ENCODE measurements at places on chromosomes 4 and X.
A peak's percentile ranks its signal among the peaks of the same experiment; 100 is the strongest.

DNA sequence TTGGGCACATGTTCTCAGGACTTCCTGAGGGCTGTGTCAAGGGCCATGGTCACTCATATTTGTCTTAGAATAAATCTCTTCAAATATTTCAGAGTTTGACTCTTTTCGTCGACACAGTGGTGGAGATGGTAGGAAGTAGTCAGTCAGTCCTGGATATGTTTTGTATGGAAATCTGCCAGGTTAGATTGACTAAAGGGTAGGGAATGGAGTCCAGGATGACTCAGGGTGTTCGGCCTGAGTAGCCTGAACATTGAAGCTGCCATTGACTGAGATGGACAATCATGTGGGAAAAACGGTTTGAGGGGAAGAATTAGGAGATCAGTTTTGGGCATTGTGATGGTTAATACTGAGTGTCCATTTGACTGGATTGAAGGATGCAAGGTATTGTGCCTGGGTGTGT lies 177.1 kb upstream of the CENPE start:
- no peak for DNase-seq

- DNase-seq, result peak; percentile 31
These were observed 5.1 kb upstream of the GABRQ start for GRCh38 chrX:152632445-152633097.

- DNase-seq, result no peak
These were observed 6.3 kb downstream of the HPGDS start for GRCh38 chr4:94336303-94336702.

- no peak for DNase-seq
These were observed 282.4 kb upstream of the GPC4 start for GRCh38 chrX:133697656-133698055.

DNA sequence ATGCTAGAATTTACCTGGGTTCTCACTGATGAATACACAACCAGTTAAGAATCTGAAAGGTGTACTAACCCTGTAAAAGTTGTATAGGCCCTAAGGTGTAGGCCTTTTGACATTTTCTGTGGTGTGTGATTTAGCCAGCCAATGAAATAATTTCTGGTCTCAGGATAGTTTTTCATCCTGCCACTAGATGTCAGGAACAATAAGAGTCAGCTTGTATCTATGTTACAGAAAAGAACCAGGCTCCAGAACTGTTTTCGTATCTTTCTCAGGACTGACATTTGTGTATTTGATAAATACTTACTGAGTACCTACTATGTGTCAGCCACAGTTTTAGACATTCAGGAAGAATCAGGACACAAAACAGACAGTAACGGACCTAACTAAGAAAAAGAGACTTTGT lies 673.6 kb upstream of the TENM3 start:
- no peak for DNase-seq

DNA sequence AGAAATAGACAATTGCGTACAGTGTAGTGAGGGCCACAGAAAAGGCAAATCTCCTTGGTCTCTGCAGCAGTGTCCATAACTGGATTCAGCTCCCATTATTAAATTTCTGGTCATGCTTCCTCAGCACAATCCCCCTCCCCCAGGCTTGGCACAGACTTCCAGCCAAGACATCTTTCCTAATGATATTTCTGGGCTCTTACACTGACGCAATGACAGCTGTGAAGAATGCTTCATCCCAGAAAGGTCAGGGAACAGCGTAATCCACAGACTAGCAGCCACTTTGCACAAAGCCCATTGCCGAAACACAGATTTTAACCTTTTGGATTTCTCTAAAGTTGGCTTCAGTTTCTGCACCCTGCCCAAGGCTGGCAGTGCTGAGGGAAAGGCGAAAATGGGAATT lies 597.6 kb upstream of the CPEB2 start:
- no peak for DNase-seq

GRCh38 chrX:125103693-125104092 lies 216.0 kb upstream of the TEX13C start:
- DNase-seq, result no peak

- no peak for DNase-seq
These were observed 47.3 kb upstream of the STK26 start for GRCh38 chrX:131975851-131976250.

DNA sequence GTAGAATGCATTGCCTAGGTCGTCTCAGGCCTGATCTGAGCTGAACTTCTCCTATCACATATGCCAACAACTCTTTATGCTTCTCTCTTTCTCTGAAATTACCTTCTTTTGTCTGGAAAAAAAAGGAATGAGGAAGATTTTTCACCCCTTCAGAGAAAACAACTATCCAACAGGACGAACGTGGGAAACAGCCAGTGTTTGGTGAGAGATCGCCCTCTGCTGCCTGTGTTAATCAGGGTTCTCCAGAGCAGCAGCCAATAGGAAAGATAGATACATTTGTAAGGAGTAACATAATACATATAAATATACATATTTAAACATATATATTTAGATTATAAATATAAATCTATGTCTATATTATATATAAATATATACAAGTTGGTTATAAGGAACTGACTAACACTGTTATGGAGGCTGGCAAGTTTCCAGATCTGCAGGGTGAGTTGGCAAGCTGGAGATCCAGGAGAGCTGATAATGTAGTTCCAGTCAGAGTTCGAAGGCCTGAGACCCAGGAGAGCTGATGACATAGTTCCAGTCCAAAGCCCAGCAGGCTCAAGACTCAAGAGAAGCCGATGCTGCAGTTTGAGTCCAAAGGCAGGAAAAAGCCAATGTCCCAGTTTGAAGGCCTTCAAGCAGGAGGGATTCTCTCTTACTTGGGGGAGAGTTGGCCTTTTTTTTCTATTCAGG lies 13.3 kb downstream of the CETN2 start:
- no peak for DNase-seq

GRCh38 chrX:134622056-134622812 lies 36.0 kb downstream of the PLAC1 start:
- peak; percentile 23 for DNase-seq

DNA sequence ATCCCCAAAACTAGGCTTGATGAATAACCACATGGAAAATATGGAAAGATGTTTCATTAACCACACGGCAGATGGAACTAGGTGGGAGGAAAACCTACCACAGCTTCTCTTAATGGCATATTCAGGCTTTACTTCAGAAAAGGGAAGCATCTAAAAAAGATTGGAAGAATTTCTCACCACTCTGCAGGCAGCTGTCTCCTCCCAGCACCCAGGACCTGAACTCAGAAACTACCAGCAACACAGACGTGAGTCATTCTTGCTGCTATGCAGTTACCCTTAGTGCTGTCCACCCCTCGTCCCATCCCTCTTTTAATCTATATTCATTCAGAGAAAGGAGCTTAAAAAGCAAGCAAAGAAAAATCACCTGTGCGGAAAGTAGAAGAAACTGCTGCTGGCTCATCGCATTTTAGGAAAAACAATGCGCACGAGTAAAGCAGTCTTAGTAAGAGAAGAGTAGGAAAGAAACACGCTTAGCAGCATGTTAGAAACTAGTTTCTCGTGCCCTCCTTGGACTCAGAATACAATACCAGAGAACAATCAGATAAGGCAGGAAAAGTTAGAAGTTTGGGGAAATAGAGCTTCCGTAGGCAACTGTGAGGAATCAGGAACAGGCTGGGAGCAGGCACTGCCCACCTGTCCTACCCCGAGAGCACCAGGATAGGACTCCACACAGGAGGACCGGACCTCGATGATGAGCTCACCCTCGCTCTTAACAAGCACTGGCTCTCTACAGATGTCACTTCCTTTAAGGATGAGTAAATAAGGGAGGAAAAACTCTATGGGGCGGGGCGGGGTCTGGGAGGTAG lies 48.1 kb upstream of the ENPP6 start:
- no peak for DNase-seq

- DNase-seq, result no peak
These were observed 100.6 kb upstream of the GPM6B start for GRCh38 chrX:13917507-13917906.

DNA sequence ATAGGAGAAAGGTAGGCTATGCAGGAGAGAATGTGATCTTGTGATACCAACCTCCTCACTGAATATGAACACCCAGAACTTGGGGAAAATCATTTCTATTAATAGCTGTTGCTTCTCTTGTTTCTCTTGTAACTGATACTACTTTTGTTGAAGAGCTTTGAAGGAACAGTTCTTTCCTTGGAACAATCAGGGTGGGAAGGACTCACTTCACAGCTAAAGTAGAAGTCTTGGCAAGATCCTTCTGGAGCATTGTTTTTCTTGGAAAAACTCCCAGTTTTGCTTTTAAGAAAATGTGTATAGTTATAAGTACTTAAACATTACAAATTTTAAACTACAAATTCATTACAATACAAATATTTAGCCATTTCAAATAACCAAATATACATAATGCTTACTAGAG lies 19.1 kb upstream of the XK start:
- no peak for DNase-seq

- DNase-seq, result no peak
These were observed 439.8 kb upstream of the NR3C2 start for GRCh38 chr4:148881860-148882643.

DNA sequence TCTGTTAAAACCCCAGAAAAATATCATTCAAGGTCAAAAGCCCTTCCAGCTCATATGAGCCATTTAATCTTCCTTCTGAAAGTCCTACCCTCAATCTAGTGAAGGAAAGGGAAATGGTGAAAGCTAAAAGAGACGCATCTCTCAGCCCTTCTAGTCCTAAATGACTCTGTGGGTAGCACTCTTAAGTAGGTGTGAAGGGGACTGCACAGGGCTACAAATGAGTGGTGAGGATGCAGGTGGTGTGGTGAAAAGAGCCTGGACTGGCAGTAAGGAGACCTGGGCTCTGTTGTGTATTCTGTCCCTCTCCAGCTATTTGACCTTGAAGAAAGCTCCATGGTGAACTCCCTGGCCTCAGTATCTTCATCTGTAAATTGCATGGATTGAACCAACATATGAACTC lies 671.8 kb upstream of the DIPK2B start:
- no peak for DNase-seq

DNA sequence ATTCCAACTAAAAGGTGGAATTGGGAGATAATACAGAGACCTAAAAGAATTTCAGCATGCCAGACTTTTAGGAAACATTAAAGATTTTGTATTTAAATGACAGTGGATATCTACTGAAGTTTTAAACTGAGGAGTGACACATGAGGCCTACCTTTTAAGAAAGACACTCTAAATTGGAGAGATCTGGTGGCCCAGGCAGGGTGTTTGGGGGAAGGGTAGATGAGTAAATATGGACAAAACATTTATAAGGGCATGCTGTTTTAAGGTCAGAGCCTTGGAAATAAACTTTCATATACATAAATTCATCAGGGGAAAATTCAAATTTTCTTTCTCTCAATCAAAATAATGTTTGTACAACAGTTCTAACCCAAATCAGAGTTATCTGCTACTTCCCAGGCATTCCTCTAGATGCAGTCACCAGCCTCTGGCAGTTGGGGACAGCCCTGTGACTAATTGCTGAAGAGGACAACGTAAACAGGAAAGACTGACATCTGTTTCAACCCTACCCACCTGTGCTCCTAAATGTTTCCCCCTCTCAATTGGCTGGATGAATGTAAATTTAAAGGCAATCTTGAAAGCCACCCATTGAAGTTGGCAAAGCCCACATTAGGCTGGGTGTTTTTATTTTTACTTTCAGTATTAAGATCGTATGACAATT lies 1646.9 kb upstream of the ADGRL3 start:
- DNase-seq, result no peak

DNA sequence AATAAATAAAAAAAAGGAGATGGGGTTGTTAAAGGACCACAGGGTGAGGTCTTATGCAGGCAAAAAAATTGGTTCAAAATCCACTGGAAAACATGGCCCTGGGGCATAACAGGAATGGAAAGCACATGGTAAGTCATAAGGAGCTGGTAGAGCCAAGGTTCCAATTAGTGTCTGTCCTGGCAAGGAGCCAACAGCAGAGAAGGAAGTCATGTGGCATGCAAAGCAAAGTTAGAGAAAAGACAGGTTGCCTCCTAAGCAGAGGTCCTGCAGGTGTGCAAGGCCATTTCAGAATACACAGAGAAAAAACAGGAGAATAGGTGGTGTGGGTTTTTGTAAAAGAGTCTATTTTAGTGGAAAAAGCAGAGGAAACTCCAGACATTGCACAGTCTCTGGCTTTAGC lies 1881.7 kb downstream of the ARAP2 start:
- no peak for DNase-seq

GRCh38 chrX:103398421-103398864 lies 22.1 kb downstream of the BEX3 start:
- DNase-seq, result no peak

DNA sequence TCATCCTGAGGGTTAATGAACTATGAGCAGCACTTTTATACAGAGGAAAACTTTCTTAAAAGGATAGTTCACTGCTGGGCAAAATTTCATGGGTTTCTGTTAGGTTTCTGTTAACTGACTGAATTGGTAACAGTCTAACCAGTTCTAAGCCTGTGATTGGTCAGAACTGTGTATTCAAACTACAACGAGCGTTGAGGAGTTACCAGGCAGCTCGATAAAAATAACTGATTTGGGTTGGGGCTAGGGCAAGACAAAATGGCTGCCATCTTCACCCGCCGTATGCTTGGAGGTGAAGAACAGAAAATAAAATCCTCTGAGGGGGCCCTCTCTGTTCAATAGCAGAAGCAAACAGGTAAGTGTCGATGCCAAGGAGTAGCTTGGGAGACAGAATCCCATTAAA lies 22.0 kb downstream of the FAM133A start:
- no peak for DNase-seq

DNA sequence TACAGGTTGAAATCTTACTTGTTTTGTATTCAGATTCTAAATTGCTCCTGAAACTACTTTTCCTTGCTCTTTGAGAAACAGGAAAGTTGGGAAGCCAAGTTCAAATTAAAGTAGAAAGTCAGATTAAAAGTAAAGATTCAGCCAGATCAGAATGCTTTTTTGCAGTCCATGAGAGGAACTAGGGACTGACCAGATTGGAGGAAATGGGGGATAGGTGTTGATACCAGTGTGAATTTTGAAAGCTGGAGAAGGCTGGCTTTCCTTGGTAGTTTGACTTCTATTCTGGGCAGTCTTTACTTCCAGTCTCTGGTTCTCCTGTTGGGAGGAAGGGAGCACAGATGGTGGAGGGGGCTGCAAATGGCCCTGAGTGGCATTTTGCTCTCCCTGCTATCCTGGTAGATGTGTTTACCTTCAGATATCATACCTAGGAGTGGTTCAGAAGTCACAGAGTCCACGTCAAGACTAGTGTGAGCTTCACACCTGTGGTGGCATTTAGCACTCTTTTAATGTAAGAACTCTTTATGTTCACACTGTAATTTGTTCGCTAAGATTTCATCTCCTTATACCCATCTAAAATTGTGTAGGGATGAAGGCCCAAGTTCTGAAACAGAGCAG lies 68.8 kb downstream of the FNIP2 start:
- no peak for DNase-seq

GRCh38 chrX:153901753-153902140 lies 2.7 kb upstream of the AVPR2 start:
- no peak for DNase-seq

- no peak for DNase-seq
These were observed 287.7 kb upstream of the PCDH18 start for GRCh38 chr4:137819964-137820383.

GRCh38 chr4:74464291-74464690 lies 19.4 kb downstream of the AREG start:
- DNase-seq, result no peak

- no peak for DNase-seq
These were observed 82.3 kb upstream of the OGT start for GRCh38 chrX:71450433-71451106.

Data from left ventricle myocardium superior (tissue), 1 donor.